ENCODE measurements at places on chromosomes 12 and 14.

DNA sequence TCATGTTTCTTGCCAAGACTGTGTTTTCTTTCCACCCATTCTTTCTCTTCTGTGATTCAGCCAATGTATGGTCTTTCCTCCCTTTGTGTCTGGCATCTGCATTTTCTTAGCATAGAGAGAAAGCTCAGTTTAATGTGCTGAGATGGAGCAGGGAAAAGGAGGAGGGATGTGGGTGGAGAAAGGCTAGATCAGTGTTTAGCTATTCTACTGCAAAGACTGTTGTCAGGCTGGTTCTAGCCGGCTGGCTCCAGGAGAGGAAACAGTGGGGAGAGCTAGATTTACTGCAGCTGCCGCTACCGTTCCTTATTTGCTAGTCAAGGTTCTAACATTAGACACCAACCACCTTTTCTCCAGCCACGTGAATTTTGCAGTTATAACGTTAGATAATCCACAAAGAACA lies 5.2 kb upstream of the RIMKLB start:
- peak; percentile 63 for DNase-seq

GRCh38 chr12:57430112-57430930 lies 522 bp downstream of the R3HDM2 start:
- DNase-seq, result peak; percentile 28

DNA sequence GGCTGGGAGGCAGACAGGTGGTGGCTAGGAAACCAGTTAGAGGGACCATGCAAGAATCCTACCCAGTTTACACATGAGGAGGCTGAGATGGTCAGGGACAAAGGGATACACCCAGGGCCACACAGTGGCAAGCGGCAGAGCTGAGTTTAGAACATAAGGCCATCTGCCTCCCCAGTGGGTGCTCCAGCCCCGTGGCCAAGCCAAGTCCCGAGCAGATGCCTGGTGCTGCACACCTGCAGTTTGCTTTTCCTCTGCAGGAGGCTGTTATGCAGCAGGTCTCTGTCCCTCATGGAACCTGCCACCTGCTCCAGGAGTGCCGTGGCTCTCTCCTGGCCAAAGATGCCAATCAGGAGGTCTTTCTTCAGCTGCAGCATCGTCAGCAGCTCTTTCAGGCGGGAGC lies 70.8 kb downstream of the SYNE3 start:
- DNase-seq, result no peak

DNA sequence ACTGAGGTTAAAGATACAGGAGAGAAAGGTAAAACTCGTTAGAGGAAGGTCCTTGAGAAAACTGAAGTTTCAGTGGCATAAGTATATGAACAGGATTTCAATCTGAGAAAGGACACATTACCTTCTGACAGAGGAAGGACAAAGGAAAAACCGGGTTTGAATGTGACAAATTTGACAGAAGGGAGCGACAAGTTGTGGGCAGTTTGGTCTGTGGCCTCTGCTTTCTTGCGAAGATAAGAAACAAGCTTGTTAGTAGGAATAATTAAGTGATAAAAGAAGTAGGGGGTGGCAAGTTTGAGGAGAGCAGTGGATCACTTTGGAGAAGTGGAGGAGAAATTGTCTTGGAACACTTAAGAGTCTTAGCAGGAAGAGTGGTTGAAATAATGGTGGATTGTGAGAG lies 5.1 kb downstream of the MON2 start:
- no peak for DNase-seq

- DNase-seq, result peak; percentile 48
Observed at GRCh38 chr12:73421832-73422231, 1115.8 kb upstream of the ATXN7L3B start.

GRCh38 chr12:6699989-6700645 lies 498 bp downstream of the PIANP start:
- peak; percentile 13 for DNase-seq

DNA sequence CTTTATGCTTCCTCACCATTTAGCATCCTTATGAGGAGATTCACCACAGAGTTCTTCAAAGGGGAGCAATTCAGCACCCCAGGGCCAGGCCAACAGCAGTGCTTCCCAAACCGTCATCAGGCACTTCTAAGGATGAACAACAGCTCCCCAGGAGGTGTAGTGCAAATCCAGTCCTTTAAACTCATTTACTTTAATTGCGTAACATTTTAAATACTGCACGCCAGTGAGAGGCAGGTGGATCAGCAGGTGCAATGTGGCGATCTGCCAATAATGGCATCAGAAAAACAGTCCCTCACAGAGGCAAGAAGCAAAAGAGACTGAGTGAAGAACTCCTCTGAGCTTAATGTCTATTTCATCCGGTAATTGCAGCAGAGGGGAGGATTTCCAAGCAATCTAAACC lies 770.9 kb upstream of the FOXG1 start:
- no peak for DNase-seq

- no peak for DNase-seq
Observed at GRCh38 chr14:24875991-24876878, 173.7 kb downstream of the STXBP6 start.

DNA sequence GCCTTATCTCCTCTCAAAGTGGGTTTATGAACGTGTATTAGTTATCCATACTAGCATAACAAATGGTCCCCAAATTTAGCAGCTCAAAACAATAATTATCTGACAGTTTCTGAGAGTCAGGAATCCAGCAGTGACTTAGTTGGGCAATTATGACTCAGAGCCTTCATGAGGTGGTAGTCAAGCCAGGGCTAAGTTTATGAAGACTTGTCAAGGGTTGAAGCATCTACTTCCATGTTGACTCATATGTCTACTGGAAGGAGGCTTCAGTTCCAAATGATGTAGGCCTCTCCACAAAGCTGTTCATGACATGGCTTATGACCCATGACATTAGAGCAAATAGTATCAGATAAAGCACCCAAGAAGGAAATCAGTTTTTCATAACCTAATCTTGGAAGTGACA lies 73.2 kb downstream of the IPO8 start:
- DNase-seq, result peak; percentile 55

- DNase-seq, result no peak
Observed at GRCh38 chr12:105090361-105090760, 6.1 kb upstream of the ALDH1L2 start.

DNA sequence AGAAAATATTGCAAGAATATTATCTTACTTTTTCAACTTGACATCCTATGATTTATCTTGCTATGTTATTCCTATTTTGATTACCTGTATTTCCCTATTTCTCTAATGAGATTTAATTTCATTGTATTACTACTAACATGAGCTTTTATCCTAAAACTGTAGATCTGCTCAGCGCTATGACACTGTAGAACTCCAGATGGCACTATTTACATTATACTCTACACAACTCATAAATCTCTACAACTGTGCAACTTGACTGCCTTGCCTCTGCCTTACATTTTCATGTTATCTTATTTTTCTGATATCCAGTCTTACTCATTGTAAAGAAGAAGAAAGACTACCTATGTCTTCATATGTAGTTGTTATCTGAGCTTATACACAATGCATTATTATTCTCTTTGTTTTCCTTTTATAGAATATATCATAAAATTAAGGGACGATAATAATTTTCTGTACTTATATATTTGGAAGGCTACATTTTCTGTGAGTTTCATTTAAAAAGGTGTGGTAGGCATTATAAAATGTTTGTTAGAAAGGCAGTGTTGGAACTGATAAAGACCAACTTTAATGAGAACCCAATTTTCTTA lies 24.1 kb downstream of the NUP37 start:
- DNase-seq, result peak; percentile 22

DNA sequence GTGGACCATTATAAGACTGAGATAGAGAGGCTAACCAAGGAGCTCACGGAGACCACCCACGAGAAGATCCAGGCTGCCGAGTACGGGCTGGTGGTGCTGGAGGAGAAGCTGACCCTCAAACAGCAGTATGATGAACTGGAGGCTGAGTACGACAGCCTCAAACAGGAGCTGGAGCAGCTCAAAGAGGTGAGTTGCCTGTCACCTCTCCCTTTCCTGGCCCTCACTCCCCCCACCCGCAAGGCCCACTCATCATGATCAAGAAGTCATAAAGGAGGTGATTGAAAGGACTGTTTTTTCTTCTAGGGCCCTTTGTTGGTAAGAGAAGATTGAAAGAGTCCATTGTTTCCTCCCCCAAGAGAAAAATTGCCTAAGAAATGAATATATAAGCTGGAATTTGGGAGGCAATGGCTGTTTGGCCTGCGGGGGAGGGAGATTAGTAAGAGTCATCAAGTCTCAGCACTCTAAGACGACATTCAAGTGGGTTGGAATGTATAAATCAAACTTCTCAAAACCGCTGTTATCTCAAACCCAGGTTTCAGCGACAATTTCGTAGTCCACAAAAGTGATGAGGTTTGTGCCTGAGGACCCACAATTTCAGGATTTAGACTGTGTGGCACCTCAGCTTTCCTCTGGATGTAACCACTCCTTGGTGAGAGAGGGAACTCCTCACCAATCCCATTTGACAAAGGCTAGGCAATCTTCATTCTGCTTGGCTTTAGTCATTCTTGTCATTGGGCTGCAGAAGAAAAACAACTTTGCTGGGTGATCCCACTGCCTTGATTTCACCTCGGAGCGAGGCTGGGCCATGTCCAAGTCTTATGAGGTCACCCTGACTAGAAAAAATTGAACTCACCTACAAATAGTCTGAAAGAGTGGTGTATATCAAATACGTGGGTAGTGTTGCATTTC lies 966 bp downstream of the BICD1 start:
- peak; percentile 74 for DNase-seq

GRCh38 chr12:67394550-67394949 lies 125.4 kb downstream of the CAND1 start:
- peak; percentile 18 for DNase-seq

DNA sequence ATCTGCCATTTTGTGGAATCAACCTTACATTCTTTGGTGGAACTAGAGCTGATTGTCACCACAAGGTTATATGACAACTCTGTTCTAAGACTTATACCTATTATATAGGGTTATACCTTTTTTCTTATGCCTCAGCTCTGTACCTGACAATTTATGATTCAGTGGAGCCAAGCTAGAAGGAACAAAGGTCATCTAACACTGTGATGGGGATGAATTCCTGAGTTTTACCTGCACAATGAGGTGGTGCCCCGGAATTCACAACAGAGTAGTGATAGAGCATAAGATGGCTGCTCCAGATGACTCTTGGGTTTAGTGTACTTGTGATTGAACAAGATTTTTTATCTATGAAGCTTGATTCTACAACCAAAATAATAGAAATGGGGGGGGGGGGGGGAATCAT lies 207.3 kb downstream of the PCNX1 start:
- no peak for DNase-seq

- DNase-seq, result peak; percentile 5
Observed at GRCh38 chr12:84856156-84856900, 56.3 kb downstream of the SLC6A15 start.

DNA sequence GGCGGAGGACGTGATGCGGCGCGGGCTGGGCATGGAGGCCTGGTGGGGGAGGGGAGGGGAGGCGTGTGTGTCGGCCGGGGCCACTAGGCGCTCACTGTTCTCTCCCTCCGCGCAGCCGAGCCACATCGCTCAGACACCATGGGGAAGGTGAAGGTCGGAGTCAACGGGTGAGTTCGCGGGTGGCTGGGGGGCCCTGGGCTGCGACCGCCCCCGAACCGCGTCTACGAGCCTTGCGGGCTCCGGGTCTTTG lies 303 bp downstream of the GAPDH start:
- no peak for DNase-seq

- no peak for DNase-seq
Observed at GRCh38 chr12:52268212-52268611, 6.2 kb upstream of the KRT86 start.

- DNase-seq, result peak; percentile 19
Observed at GRCh38 chr12:108430245-108430644, 84.8 kb upstream of the FICD start.

DNA sequence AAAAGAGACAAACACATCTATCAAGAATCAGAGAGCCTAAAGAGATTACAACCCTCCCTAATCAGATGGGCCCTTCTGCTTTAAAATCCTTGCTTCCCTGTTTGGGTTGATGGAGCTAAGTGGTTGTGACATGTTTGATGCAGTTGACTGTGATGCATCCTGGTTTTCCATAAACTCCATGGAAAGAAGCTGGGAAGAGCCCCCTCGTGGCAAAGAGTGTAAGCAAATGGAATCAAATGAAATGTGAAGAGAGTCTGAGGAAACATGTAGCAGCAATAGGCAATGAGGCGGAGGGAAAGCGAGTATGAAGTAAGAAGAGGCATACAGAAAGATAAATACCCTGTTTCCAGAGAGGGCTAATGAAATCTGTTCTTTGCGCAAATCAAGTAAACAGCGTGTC lies 70.4 kb upstream of the SLCO1C1 start:
- peak; percentile 47 for DNase-seq

DNA sequence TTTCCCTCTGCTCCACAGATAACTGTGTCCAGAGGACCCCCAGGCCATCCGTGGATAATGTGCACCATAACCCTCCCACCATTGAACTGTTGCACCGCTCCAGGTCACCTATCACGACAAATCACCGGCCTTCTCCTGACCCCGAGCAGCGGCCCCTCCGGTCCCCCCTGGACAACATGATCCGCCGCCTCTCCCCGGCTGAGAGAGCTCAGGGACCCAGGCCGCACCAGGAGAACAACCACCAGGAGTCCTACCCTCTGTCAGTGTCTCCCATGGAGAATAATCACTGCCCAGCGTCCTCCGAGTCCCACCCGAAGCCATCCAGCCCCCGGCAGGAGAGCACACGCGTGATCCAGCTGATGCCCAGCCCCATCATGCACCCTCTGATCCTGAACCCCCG lies 201.3 kb upstream of the BCL2L14 start:
- DNase-seq, result no peak

GRCh38 chr14:102050625-102051024 lies 36.2 kb downstream of the HSP90AA1 start:
- peak; percentile 78 for DNase-seq

GRCh38 chr12:123681605-123682004 lies 10.7 kb downstream of the TCTN2 start:
- DNase-seq, result no peak

DNA sequence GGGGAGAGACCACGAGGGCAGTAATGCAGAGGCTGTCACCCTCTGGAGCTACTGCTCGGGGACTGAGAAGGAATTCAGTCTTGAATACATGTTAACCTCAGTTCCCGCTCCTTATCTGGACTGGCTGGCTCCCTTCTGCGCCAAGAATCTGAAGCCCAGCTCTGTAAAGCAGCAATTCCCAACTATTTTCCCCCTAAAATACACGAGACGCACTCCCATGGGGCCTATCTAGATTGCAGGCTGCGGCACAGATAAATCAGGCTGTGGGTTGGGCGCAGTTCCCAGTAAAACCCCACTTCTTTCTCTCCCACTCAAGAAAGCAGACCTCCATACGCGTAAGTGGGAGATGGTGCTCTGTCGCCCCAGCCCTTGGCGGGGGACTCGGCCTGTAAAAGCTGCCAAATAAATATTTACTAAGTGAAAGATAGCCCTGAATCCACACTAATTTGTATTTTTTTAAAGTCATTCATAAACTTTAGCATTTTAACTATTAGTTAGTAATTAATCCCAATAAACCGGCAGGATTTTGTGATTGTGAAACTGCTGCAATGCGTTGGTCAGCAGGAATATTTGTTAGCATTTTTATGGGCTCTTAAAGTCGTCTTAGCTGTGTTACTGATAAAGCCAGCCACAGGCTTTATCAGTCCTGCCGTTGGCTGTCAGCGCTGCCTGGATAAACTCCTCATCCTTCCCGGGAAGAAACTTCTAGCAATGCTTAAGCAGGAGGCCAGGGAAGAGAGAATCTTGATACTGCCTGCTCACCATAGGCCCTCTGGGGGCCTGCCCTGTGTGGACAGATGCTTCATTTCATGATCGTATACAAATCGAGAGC lies 17.8 kb downstream of the FBXL14 start:
- peak; percentile 91 for DNase-seq

- peak; percentile 14 for DNase-seq
Observed at GRCh38 chr12:49867570-49868341, 24.9 kb upstream of the BCDIN3D start.
